ENCODE measurements at places on chromosomes 1 and 21. TPM values are rescaled to one million over a fixed set of nuclear protein-coding genes. Genes with fewer than 3 reads are reported as not detected.

DNA sequence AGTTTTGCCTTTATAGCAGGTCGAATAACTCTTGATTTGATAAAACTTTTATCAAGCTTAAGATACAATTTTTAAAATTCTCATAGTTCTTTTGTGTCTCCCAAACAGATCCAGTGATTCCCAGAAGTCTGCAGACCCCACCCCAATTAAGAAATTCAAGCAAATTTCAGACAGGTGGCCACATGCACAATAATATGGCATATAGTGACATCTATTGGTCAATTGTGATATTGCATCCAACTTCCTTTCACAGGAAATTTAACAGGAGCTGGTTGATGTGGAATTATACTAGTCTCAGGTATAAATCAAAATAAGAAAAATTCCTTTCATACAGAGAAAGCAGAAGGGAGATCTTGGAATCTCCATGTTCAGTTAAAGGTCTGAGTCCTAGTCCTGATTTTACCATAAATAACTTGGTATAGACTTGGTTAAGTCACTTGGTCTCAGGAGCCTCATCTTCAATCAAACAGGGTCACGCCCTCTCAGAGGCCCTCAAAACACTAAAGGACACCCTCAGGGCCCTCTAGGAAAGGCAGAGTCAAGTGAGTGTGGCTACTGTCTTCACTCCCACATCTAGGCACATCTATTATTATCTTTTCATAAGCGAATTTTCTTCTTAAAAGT lies 24.1 kb downstream of the PIGM start:
- no peak overlapping the region for H3K27ac ChIP-seq
- no peaks in the 10 kb centered on the region for H3K27me3 ChIP-seq
- no peaks in the 10 kb centered on the region for H3K36me3 ChIP-seq

LCE1B gene
- total RNA-seq: not detected

LRP8 gene
- 0.36 TPM for total RNA-seq

- peaks cover 2% of the 10 kb centered on the region for H3K27me3 ChIP-seq
- no peaks in the 10 kb centered on the region for H3K36me3 ChIP-seq
- H3K4me1 ChIP-seq: no peaks in the 10 kb centered on the region
- no peak for DNase-seq
- no peak overlapping the region for H3K4me3 ChIP-seq
- H3K27ac ChIP-seq: no peak overlapping the region
These were observed 52.9 kb downstream of the KCNAB2 start for GRCh38 chr1:6098303-6099215.

ETS2 gene
- total RNA-seq: 136 TPM

GRCh38 chr1:6103111-6103853 lies 57.6 kb downstream of the KCNAB2 start:
- no peak for DNase-seq
- no peaks in the 10 kb centered on the region for H3K4me1 ChIP-seq
- peaks cover 10% of the 10 kb centered on the region for H3K27me3 ChIP-seq

- peaks cover 4% of the 10 kb centered on the region for H3K27me3 ChIP-seq
- no peaks in the 10 kb centered on the region for H3K4me1 ChIP-seq
- H3K27ac ChIP-seq: no peak overlapping the region
- H3K36me3 ChIP-seq: no peaks in the 10 kb centered on the region
- no peak overlapping the region for H3K4me3 ChIP-seq
- no peak for DNase-seq
These were observed 29.2 kb downstream of the EPHB2 start for GRCh38 chr1:22739648-22740385.

GNAT2 gene
- total RNA-seq: not detected

DNA sequence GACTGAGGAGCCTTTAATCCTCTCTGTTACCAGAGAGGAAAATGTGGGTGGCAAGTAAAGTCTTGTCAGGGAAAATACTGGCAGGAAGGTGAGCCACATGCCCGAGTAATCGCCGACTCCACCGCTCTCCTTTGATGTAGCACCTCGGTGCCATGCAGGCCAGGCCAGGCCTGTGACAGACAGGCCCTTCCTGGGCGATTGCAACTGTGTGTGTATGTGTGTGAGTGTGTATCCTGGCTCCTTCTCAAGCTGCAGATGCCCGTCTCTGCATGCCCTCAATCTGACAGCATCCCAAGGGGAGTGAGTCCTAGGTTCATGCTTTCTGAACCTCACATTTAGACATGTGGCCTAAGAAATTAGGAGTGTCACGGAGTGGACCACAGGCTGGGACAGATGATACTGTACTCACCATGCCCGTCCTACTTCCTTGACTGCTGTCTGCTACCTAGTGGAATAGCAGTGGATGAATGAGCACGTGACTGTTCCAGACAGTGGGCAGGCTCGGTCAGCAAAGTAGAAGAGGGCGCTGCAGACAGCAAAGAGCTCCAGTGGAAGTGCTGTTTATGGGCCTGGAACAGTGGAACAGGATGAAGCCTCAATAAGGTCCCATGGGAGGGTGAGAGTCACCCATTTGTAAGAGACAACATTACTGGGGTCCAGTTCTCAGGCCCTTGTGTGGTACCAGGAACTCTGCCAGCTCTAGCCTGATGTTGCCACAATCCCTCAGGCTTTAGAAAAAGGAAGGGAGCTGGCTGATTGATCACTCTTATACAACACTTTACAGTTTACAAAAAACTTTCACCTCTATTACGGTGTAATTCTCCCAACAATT lies 25.3 kb downstream of the SERTAD4 start:
- no peak overlapping the region for H3K27ac ChIP-seq
- no peaks in the 10 kb centered on the region for H3K27me3 ChIP-seq
- DNase-seq: no peak
- no peak overlapping the region for H3K4me3 ChIP-seq
- H3K4me1 ChIP-seq: peaks cover 3% of the 10 kb centered on the region
- no peaks in the 10 kb centered on the region for H3K36me3 ChIP-seq

CFHR5 gene
- total RNA-seq: not detected

- no peaks in the 10 kb centered on the region for H3K4me1 ChIP-seq
- no peak for DNase-seq
- no peak overlapping the region for H3K27ac ChIP-seq
- no peaks in the 10 kb centered on the region for H3K36me3 ChIP-seq
- no peaks in the 10 kb centered on the region for H3K27me3 ChIP-seq
These were observed 638.5 kb upstream of the CAMK1G start for GRCh38 chr1:208944981-208945451.

- H3K4me1 ChIP-seq: no peaks in the 10 kb centered on the region
- no peaks in the 10 kb centered on the region for H3K27me3 ChIP-seq
- no peak for DNase-seq
- no peaks in the 10 kb centered on the region for H3K36me3 ChIP-seq
- no peak overlapping the region for H3K27ac ChIP-seq
- H3K4me3 ChIP-seq: no peak overlapping the region
These were observed 48.0 kb upstream of the SSX2IP start for GRCh38 chr1:84738237-84738636.

DNA sequence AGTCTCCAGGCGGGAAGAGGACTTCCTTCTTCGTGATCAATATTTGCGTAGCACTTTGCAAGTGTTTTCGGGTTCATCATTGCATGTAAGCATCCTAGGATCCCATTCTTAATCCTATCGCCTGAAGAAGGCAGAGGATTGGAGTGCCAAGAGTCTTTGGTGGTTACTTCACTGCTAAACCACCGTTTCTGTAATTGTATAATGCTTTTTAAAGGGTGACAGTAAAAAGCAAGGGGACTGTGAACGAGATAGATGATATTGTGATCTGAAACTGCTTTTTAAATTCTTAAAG lies 345 bp upstream of the ALDH9A1 start:
- peak overlapping the region; percentile 96 for H3K4me3 ChIP-seq
- H3K36me3 ChIP-seq: no peaks in the 10 kb centered on the region
- H3K27ac ChIP-seq: peak overlapping the region; percentile 98
- peaks cover 27% of the 10 kb centered on the region for H3K4me1 ChIP-seq
- no peak for DNase-seq

SPTA1 gene
- 0.02 TPM for total RNA-seq

DNA sequence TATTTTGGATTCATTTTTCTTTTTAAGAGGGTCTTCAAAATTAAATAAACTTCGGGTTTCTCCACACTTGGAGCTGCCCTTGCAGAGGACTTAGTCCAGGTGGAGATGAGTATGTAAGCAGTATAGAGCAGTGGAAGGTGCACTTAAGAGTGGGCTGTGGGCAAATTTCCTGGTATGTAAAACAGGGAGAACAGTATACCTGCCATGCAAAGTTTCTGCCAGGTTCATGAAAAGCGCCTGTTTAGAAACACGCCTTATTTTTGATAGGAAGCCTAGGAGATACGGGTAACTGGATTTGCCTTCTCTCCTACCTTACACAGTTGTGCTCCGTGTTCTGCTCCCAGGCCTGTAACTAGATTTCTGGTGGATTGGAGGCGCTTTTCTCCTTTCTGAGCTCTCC lies 1.2 kb downstream of the KDM4A start:
- H3K36me3 ChIP-seq: no peaks in the 10 kb centered on the region
- no peak for DNase-seq
- H3K4me1 ChIP-seq: peaks cover 15% of the 10 kb centered on the region

C8A gene
- not detected for total RNA-seq

FAM72B gene
- total RNA-seq: not detected

LEPROT gene
- total RNA-seq: 29.1 TPM

GRCh38 chr1:14106126-14106525 lies 406.1 kb downstream of the PRDM2 start:
- no peak for DNase-seq
- H3K36me3 ChIP-seq: no peaks in the 10 kb centered on the region
- H3K27me3 ChIP-seq: no peaks in the 10 kb centered on the region
- H3K27ac ChIP-seq: no peak overlapping the region
- no peaks in the 10 kb centered on the region for H3K4me1 ChIP-seq

DNA sequence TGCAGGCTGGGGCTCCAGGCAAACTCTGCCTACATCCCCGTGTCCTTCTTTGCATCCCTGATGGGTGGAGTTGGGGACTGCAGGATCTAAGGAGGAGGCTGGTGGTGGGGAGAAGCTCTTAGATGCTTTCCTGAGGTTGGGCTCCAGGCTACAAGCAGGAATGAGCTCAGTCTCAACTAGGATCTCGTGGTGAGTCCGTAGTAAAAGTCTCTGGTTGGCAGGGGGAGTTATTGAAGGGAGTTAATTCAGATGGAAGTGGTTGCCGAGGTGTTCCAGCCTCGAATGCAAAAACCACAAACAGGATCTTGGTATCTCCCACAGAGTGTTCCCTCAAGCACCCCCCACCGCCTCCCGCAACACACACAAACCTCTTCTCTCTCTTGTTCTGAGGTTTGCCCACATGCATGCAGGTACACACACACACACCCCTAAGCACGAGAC lies 35.0 kb downstream of the TMCC2 start:
- DNase-seq: no peak
- H3K27ac ChIP-seq: no peak overlapping the region
- no peak overlapping the region for H3K4me3 ChIP-seq
- peaks cover 45% of the 10 kb centered on the region for H3K4me1 ChIP-seq
- no peaks in the 10 kb centered on the region for H3K36me3 ChIP-seq

OR2L2 gene
- total RNA-seq: not detected

All from gastrocnemius medialis (tissue), 4 donors.